RWPE2 (cell line): ENCODE measurements at places on chromosomes 1 and 21.

DNA sequence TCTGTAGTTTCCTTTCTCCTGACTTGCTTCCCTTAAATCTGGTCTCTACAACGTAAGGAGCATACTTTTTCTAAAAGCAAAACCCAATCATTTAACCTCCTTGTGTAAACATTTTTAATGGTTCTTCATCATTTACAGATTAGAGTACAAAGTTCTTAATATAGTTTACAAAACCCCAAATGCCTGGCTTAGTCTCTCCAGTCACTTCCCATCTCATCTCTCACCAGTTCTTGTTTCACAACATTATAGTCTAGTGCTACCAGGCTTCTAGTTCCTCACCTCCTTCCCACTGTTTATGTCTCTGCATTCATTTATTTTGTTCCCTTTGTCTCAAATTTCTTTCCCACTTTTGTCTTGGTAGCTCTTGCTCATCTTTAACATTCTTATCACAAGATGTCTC lies 168.4 kb downstream of the FASLG start:
- no peak for DNase-seq

DNA sequence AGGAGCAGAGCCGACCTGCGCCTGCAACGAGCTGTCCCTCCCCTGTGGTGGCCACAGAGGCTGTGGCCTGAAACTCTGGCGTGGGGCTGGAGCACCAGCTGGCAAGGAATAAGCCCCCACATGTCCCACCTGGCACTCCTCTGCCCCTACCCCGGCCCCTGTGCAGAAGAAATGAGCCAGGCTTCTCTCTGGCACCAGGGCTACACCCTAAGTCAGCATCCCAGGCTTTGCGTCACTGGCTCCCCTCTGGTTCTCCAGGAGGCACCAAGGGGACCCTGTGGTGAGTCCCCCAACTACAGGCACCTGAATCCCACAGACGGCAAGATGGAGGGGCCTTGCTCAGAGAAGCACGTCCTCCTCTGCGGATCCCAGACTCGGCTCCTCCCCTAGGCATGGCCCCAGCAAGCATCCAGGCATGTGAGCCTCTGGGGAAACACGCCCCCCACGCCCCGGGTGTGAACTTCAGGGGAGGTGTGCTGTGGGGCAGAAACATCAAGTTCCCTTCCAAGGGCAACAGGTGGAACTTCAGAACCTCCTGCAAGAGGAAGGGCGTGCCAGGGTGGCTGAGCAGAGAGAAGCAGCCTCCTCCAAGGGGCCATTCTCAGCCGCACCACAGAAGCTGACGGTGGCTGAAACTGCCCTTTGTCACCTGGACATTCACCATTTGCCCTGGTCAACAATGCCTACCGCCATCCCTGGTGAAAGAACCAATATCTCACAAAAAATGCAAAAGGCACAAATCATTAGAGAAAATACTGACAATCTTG lies 2.9 kb downstream of the KRTAP10-7 start:
- peak; percentile 46 for DNase-seq

- no peak for DNase-seq
Observed at GRCh38 chr1:160373696-160374095, 6.8 kb downstream of the NHLH1 start.

- DNase-seq = no peak
Observed at GRCh38 chr1:177301425-177302124, 130.8 kb downstream of the BRINP2 start.

GRCh38 chr1:183702087-183702812 lies 49.1 kb upstream of the APOBEC4 start:
- DNase-seq = no peak

DNA sequence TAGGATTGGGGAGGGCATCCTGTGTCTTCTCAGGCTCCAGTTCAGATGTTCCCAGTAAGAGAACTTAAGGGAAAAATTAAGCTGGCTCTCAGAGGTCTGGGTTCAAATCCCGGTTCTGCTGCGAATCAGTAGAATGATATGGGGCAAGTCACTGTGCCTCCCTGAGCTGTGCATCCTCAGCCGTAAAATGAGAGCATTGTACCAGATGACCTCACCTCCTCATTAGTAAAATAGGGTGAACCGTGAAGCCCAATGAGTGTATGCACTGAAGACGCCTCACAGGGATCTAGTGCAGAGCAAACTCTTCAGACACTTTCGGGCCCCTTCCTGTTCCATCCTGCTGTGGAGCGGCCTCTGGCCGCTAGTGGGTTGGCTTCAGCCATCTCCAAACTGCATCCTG lies 36.0 kb downstream of the SYT6 start:
- DNase-seq = no peak
